ENCODE measurements at places on chromosomes 5 and 9.

DNA sequence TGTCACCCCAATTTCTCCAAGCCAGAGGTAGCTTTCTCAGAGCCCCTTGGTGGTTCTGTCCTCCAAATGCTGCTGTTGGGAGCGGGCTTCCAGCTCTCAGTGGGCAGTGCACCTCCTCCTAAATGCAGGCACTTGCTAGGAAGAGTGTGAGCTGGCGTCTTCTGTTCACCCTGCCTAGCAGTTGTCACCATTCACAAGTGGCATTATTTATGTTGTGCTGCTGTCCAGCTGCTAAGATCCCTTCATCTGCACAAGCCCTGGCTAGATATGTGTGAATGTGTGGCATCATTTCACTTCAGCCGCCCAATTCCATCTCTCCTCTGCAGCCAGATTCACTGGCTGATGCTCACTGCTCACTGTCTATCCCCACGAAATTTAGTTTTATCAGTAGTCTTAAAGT is 43.7 kb downstream of the SLC36A1 start:
- DNase-seq: no peak

DNA sequence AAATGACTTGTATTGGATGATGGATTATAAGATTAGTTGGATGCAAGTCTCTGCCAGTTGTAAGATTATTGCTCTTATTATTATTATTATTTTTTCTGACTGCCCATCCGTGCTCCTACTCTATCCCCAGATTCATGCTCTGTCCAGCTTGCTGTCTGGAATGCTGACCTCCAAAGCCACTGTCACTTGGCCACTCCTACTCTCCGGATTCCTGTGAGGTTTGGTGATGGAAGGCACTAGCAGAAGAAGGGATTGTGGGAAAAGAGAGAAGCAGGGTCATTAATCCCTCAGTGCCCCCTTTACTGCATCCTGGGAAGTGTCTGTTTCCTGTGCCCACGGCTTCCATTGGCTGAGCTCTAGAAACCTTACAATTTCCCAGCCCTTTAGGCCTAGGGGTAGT is 76.3 kb upstream of the IL12B start:
- DNase-seq: no peak

GRCh38 chr9:9924376-9924775 is 688.4 kb downstream of the PTPRD start:
- no peak for DNase-seq

GRCh38 chr5:151683986-151684588 is 2.6 kb downstream of the SPARC start:
- no peak for DNase-seq

- no peak for DNase-seq
Observed at GRCh38 chr5:173845321-173845720, 42.8 kb upstream of the CPEB4 start.

- no peak for DNase-seq
Observed at GRCh38 chr5:87311405-87312279, 44.0 kb downstream of the RASA1 start.

All from cerebellum (tissue), 4 donors.